ENCODE measurements at places on chromosomes 16 and 17. TPM values are rescaled to one million over a fixed set of nuclear protein-coding genes. Genes with fewer than 3 reads are reported as not detected.

Gene EPOP
- 41.0 TPM for total RNA-seq

Gene HDAC5
- 12.8 TPM for total RNA-seq

Gene CCL7
- not detected for total RNA-seq

Gene LRRC45
- total RNA-seq, result 42.3 TPM

Gene CCDC154
- total RNA-seq, result 3.6 TPM

Gene TSNAXIP1
- 0.24 TPM for total RNA-seq

Gene CSF3
- not detected for total RNA-seq

Gene MT1E
- total RNA-seq, result 58.5 TPM

Gene SLC5A10
- total RNA-seq, result not detected

Gene SLC5A11
- 0.81 TPM for total RNA-seq

Gene CDR2L
- 0.07 TPM for total RNA-seq

Gene SLFN11
- 149 TPM for total RNA-seq

Gene TBC1D3C
- total RNA-seq, result not detected

Gene TSPOAP1
- total RNA-seq, result 82.3 TPM

Gene TMC7
- not detected for total RNA-seq

Gene CIBAR2
- total RNA-seq, result not detected

Gene SLC16A11
- total RNA-seq, result 1.7 TPM

Gene ZNF263
- total RNA-seq, result 23.2 TPM

Gene TNS4
- 0.76 TPM for total RNA-seq

Gene ST6GALNAC2
- total RNA-seq, result 0.62 TPM

Gene CAMKK1
- 3.3 TPM for total RNA-seq

Gene TBC1D3I
- 2.1 TPM for total RNA-seq

Gene CSH1
- total RNA-seq, result not detected

Gene KRT32
- total RNA-seq, result not detected

Gene P2RX1
- total RNA-seq, result 3.9 TPM

Gene FA2H
- total RNA-seq, result not detected

Gene HOXB9
- total RNA-seq, result 0.78 TPM

Gene G6PC1
- not detected for total RNA-seq

Gene ABAT
- total RNA-seq, result 8.7 TPM

Gene DYNLRB2
- total RNA-seq, result not detected

Gene GPR179
- total RNA-seq, result not detected

Gene PRSS27
- 1.4 TPM for total RNA-seq

Gene ATP2A1
- total RNA-seq, result 5.0 TPM

Gene C16orf74
- total RNA-seq, result not detected

Gene KRT25
- total RNA-seq, result not detected

Gene CARD14
- total RNA-seq, result not detected

Gene DRC3
- total RNA-seq, result not detected

Gene MED9
- total RNA-seq, result 18.2 TPM

Gene SOX15
- 0.26 TPM for total RNA-seq

Gene HBA2
- not detected for total RNA-seq

Gene FBXW10B
- 2.0 TPM for total RNA-seq

Gene CRYBA1
- not detected for total RNA-seq

Gene WNT9B
- total RNA-seq, result not detected

Gene ASPHD1
- total RNA-seq, result not detected

Gene GNGT2
- 19.6 TPM for total RNA-seq

Gene TNK1
- 0.36 TPM for total RNA-seq

Gene PDILT
- total RNA-seq, result not detected

Gene PRSS8
- not detected for total RNA-seq

Gene SEZ6L2
- total RNA-seq, result not detected

Gene TMEM238L
- total RNA-seq, result not detected

Gene CCDC200
- total RNA-seq, result not detected

Gene TEFM
- total RNA-seq, result 16.1 TPM

Gene OSBPL7
- total RNA-seq, result 28.6 TPM

Gene KRTAP16-1
- total RNA-seq, result not detected

Gene KCNH4
- total RNA-seq, result 2.5 TPM

Gene TTYH2
- 1.9 TPM for total RNA-seq

Gene RNU2-1
- 3,900 TPM for total RNA-seq

Gene SLC38A8
- not detected for total RNA-seq

Gene KRT40
- not detected for total RNA-seq

Measured in natural killer cell treated with Interleukin-12 subunit alpha and Interleukin-12 subunit beta and Interleukin-15 and Interleukin-18, amount 100 ng/mL, for 72 hours (primary cell).